GM23248 (cell line): ENCODE measurements at places on chromosomes 3 and 15. TPM values are rescaled to one million over a fixed set of nuclear protein-coding genes. Genes with fewer than 3 reads are reported as not detected.
A peak's percentile ranks its signal among the peaks of the same experiment; 100 is the strongest.

DNA sequence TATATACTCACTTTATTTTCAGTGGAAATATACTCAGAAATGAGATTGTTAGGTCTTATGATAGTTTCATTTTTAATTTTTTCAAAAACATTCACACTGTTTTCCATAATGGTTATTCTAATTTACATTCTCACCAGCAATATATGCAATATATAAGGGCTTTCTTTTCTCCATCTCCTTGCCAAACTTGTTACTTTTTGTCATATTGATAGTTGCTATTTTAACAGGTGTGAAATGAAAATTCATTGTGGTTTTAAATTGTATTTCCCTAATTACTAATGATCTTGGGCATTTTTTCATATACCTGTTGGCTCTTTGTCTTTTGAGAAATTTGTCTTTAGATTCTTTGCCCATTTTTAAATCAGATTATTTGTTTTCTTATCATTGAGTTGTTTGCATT lies 325.2 kb downstream of the DIPK2A start:
- no peaks in the 10 kb centered on the region for H3K27me3 ChIP-seq
- no peaks in the 10 kb centered on the region for H3K4me1 ChIP-seq
- no peak for DNase-seq
- no peak overlapping the region for H3K4me3 ChIP-seq

GRCh38 chr3:142723665-142723967 lies 218 bp upstream of the TRPC1 start:
- no peak overlapping the region for H3K27ac ChIP-seq
- no peak for DNase-seq
- peaks cover 9% of the 10 kb centered on the region; the same call in 1 of the 2 replicates for H3K4me1 ChIP-seq
- peaks cover under 1% of the 10 kb centered on the region; the same call in 1 of the 2 replicates for H3K36me3 ChIP-seq
- no peaks in the 10 kb centered on the region for H3K27me3 ChIP-seq
- H3K4me3 ChIP-seq, result peak overlapping the region; percentile 84

GRCh38 chr15:68717951-68718350 lies 102.7 kb downstream of the ANP32A start:
- no peaks in the 10 kb centered on the region for H3K36me3 ChIP-seq
- H3K27ac ChIP-seq, result no peak overlapping the region
- no peak for DNase-seq
- no peaks in the 10 kb centered on the region for H3K27me3 ChIP-seq
- H3K4me3 ChIP-seq, result no peak overlapping the region
- H3K4me1 ChIP-seq, result no peaks in the 10 kb centered on the region

DNA sequence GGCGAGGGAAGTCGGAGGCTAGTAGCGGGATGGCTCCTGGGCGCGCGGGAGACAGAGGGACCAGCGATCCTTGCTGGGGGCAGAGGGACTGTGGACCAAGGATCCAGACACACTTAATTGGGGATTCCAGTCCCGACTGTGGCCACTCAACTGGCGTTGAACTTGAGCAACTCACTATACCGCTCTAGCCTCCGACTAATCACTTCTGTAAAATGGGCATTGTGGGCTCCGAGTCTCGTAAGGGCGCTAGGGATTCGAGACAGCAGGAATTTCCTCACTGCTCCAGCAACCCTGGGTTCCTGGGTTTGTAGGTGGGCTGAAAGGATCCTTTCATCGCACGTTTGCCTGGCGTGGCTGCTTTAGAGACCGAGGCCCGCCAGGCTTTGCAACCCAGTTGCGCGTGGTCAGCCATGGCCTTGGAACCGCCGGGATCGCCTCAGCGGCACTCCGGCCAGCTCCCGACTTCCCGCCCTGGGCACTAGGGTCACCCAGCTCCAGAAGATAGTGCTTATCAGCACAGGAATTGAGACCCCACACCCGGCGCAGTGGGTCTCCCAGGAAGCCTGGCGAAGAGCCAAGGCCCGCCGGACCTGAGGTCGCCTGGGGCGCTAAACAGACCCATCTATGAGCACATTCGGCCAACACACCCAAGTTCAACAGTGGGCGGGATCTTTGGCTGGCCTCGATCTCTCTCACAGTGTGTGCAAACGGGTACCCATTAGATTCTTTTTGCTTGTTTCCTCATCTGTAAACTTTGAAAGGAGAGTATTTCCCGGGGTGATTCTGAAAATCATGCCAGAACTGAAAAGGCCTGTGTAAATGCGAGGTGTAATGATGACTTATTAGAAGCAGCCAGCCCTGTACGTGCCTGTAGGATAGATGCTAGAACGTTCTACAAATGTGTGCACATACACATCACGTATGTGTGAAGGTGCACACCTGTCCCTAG lies 9.9 kb downstream of the FOXL2 start:
- peaks cover 35% of the 10 kb centered on the region for H3K27me3 ChIP-seq
- 0 out of 2 replicates have a peak, but pooled peaks cover 8% of the 10 kb centered on the region for H3K4me1 ChIP-seq
- peak; percentile 37 for DNase-seq
- no peaks in the 10 kb centered on the region for H3K36me3 ChIP-seq
- peak overlapping the region; percentile 71 for H3K4me3 ChIP-seq
- no peak overlapping the region for H3K27ac ChIP-seq

DNA sequence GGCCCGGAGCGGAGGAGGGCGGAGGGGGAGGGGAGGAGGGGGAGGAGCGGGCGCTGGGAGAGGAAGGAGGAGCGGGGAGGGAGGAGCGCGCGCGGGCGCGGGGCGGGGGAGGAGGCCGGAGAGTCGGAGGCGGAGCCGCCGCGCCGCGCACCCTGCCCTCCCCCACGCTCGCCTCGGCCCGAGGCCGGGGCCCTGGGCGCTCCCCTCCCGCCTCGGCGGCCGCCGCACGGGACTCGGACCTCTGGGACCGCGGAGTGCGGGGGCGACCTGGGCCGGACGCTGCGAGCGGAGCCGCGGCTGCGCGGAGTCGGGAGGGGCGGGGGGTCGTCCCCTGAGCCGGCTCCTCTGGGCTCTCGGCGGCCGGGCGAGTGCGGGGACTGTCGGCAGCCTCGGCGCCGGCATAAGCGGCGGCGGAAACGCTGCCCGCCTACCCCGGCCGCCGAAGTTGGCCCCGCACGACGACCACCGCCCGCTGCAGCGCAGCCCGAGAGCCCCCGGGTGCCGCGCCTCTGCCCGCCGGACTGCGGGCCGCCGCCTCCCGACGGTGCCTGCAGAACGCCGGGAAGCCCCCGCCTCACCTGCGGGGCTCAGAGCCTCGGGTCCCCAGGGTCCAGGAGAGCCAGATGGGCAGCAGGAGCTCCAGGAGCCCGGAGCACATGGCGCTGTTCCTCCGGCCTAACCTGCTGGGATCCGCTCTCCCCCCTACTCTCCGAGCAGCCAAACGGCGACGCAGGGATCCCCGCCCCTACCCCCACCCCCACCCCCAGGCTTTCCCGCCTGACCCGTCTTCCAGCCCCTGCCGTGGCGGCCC lies 406 bp upstream of the GABRB3 start:
- peak; percentile 12 for DNase-seq
- no peak overlapping the region for H3K27ac ChIP-seq
- peaks cover 24% of the 10 kb centered on the region for H3K27me3 ChIP-seq
- H3K36me3 ChIP-seq, result no peaks in the 10 kb centered on the region

GRCh38 chr3:141456301-141456625 lies 30.6 kb upstream of the RASA2 start:
- peaks cover 47% of the 10 kb centered on the region for H3K4me1 ChIP-seq
- peak; percentile 99 for DNase-seq
- H3K36me3 ChIP-seq, result no peaks in the 10 kb centered on the region
- H3K4me3 ChIP-seq, result peak overlapping the region; percentile 48
- no peaks in the 10 kb centered on the region for H3K27me3 ChIP-seq
- H3K27ac ChIP-seq, result peak overlapping the region; percentile 96

DNA sequence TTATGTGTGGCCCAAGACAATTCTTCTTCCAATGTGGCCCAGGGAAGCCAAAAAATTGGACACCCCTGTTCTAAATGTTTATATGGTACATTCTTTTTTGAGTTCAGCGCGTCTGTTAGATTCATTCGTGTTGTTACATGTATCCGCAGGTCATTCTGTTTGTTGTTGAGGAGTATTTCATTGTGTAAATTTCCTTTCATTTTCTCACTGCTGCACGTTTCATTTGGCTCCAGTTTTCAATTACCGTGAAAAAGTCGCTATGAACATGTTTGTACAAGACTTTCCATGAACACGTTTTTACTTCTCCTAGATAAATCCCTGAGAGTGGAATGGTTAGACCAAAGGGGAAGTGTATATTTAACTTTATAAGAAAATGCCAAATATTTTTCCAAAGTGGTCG lies 7.5 kb upstream of the OPA1 start:
- no peaks in the 10 kb centered on the region for H3K4me1 ChIP-seq
- H3K4me3 ChIP-seq, result no peak overlapping the region
- no peaks in the 10 kb centered on the region for H3K36me3 ChIP-seq
- DNase-seq, result no peak
- H3K27me3 ChIP-seq, result no peaks in the 10 kb centered on the region

DNA sequence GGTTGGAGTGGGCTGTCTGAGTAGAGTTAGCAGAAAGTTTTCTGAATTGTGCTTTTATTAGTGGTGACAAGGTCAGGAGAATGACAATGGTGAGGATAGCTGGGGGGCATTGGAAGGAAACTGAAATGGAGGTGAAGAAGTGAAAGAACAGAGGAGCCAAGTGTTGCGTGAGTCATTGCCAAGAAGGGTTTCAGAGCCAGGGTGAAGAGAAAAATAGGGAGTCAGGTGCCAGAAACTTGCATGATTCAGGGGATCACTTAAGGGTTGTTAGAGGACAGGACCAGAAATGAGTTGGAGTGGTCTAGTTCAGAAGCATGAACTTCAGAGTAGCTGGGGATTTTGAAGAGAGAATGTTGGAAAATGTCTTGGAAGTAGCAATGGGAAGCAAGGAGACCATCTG lies 86.0 kb upstream of the GALNT15 start:
- H3K27ac ChIP-seq, result peak overlapping the region; percentile 67; the same call in 1 of the 2 replicates
- peaks cover 45% of the 10 kb centered on the region for H3K4me1 ChIP-seq
- no peaks in the 10 kb centered on the region for H3K36me3 ChIP-seq
- DNase-seq, result peak; percentile 66
- H3K4me3 ChIP-seq, result no peak overlapping the region
- H3K27me3 ChIP-seq, result no peaks in the 10 kb centered on the region

TOMM70 gene
- 42.2 and 50.7 TPM in 2 replicates for total RNA-seq

TMC3 gene
- not detected in 2 replicates for total RNA-seq

- no peak overlapping the region for H3K4me3 ChIP-seq
- DNase-seq, result peak; percentile 45
- H3K27ac ChIP-seq, result no peak overlapping the region
- H3K27me3 ChIP-seq, result peaks cover 38% of the 10 kb centered on the region
- no peaks in the 10 kb centered on the region for H3K4me1 ChIP-seq
- no peaks in the 10 kb centered on the region for H3K36me3 ChIP-seq
Measured at GRCh38 chr3:13277860-13278531, 142.1 kb downstream of the NUP210 start.

- H3K4me3 ChIP-seq, result no peak overlapping the region
- DNase-seq, result no peak
- H3K36me3 ChIP-seq, result no peaks in the 10 kb centered on the region
- H3K27me3 ChIP-seq, result peaks cover 5% of the 10 kb centered on the region; the same call in 1 of the 2 replicates
Measured at GRCh38 chr3:13167829-13168228, 94.6 kb upstream of the IQSEC1 start.

ZNF620 gene
- total RNA-seq, result 0.32 and 0.63 TPM in 2 replicates

ACKR4 gene
- total RNA-seq, result 25.0 and 25.2 TPM in 2 replicates

DNA sequence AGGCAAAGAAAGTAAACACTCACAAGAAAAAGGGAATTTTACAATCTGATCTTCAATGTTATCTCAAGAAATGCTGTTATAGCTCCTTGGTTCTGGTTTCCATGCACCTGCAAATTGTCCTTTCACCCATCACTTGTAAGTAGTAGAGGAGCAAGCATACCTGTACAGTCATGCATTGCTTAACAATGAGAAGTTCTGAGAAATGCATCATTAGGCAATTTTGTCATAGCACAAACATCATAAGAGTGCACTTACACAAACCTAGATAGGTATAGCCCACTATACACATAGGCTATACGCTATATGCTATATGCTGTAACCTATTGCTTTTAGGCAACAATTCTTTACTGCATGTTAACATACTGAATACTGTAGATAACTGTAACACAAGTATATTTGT lies 672.3 kb downstream of the FHIT start:
- no peak for DNase-seq
- no peaks in the 10 kb centered on the region for H3K27me3 ChIP-seq
- H3K4me1 ChIP-seq, result peaks cover 30% of the 10 kb centered on the region
- H3K27ac ChIP-seq, result no peak overlapping the region
- H3K4me3 ChIP-seq, result no peak overlapping the region

VPS33B gene
- total RNA-seq, result 7.0 and 8.7 TPM in 2 replicates

DNA sequence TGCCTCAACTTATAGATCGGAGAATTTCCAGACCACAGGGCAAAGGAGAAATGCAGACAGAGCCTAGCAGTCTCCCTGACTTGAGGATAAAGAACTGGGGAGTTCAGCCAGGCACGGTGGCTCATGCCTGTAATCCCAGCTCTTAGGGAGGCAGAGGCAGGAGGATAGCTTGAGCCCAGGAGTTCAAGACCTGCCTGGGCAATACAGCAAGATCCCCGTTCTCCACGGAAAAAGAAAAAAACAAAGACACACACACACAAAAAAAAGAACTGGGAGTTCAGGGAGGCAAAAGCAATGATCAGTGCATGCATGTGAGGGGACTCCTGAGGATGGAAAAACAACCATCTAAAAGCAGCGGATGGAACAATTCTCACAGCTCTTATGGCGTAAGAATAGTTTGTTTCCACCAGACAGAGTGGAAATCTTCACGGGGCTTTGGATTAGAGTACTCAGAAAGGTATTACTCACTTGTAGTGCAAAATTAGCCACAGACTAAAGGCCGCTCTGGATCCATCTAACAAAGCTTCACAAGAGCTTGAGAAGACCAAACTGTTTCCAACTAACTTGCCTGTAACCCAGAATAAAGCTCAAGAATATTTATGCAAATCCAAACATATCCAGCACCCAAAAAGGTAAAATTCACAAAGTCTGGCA lies 16.3 kb downstream of the SEC11A start:
- no peaks in the 10 kb centered on the region for H3K36me3 ChIP-seq
- H3K27ac ChIP-seq, result no peak overlapping the region
- H3K27me3 ChIP-seq, result no peaks in the 10 kb centered on the region
- H3K4me3 ChIP-seq, result no peak overlapping the region

- DNase-seq, result peak; percentile 93
- H3K4me3 ChIP-seq, result no peak overlapping the region
- H3K4me1 ChIP-seq, result peaks cover 22% of the 10 kb centered on the region
- H3K27me3 ChIP-seq, result no peaks in the 10 kb centered on the region
Measured at GRCh38 chr15:71752604-71753289, 57.6 kb upstream of the NR2E3 start.

TIGIT gene
- total RNA-seq, result not detected in 2 replicates

TTLL13 gene
- total RNA-seq, result not detected in 2 replicates
